GF-D8 (cell line): ENCODE measurements at places on chromosomes 16 and 17.

DNA sequence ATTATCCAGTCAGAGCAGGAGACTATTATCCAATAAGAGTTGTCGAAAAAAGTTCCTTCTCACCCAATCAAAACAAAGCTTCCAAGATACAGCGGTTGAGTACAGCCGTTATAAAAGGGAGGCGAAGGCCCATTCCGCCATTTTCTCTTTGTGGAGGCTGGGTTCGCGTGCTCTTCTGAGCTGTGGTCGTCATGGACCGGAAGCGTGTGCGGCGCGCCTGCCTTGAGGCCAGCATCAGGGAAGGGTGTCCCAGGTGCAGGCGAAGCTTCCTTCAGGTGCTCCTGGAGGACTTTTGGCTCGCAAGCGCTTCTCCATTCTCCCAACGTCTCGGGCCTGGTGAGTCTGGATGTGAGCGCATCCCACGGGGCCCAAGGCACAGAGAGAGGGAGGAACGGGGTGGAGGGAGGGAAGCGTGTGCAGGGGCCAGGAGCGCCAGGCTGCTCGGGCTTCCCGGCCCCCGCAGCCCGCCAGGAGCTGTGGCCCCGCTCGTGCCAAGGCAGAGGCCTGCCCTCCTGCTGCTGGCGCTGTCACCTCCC lies 99.2 kb downstream of the GOSR1 start:
- DNase-seq: no peak

DNA sequence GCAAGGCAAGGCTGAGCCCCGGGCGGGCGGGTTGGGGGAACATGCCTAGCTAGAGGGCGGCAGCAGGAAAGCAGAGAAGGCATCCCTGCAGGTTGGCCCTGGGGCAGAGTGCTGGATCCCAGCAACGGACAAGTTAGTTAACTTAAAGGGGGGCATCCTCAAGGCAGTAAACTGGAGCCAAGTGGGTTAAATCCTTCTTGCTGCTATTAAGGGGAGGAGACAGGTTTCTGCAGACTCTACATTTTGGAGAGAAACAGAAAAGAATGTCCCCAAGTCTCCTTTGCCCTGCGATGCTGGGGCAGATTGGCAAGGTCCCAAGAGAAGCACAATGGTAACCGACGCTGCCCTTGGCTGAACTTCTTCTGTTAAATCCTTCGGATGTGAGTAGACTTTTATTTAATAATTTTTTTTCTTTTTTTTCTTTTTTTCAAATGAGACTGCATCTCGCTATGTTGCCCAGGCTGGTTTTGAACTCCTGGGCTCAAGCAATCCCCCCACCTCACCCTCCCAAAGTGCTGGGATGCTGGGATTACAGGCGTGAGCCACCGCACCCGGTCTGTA lies 14.0 kb downstream of the ATP5PD start:
- no peak for DNase-seq

DNA sequence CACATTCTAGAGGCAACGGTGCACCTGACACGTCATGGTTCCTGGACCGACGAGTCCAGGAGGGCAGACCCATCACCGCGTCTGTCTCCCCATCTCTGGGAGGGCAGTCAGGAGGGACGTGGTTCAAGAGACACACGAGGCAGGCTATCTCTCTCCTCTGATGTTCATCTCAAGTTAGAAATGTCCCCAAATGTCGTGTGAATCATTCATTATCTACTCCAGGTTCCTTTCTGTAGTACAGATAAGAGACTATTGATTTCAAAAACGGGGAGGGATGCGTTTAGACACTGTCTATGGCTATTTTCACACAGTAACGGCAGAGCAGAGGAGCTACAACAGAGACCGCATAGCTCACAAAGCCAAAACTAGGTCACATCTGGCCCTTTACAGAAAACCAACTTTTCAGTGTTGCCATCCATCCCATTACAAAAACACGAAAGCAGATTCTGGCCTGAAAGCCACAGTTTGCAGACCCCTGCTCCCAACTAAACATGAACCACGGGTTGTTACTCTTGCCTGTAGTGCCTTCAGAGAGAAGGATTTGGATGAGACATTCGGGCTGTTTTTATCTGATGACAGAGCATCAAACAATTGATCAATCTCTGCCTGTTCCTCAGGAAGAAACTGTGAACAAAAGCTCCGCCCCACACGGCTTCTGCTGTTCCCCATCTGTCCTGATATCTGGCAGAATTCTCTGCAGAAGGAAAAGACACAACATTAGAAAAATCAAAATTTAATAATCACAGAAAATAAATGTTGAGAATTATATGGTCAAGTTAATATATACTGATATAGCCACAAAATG lies 6.8 kb downstream of the MEAK7 start:
- DNase-seq: no peak

DNA sequence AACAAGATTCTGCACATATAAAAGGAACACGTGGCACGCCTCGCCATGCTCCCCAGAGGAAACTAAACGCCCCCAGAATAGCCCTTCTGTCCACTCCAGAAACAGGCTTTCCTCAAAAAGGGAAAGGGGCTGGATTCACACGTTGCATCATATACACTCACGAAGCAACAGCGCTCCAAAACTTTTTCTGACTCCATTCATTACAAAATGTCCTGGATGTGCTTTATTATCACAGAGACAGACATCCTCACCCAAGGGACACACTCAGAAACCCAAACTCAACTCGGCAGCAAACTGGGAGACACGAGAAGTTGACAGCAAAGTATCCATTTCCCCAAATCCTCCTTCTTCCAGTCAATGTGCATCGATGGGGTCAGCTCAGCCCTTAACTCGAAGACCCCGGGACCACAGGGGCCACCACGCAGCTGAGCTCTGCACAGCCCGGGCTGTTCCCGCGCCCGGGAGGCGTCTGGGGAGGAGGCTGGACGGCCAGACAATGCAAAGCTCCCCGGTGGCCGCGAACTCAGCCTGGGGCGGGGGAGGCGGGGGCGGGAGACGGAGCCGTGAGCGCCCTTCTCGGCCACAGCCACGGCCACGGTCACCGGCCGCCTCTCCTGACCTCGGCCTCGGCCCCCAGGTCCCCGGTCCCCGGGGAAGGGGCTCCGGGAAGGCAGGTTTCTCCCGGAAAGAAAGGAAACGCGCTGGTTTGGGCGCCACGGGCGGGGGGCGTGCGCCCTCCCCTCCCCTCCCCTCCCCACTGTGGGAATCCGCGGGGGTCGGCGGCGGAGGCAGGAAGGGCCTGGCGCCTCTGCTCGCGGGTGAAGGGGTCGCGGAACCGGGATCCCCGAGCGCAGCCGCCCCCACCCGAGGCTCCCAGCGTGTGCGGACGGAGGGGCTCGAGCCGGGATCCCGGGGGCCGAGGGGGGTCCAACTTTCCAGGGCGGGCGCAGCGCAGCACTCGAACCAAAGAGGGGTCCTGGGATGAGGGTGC lies 1.2 kb downstream of the NXN start:
- DNase-seq: no peak

- DNase-seq: no peak
Observed at GRCh38 chr16:81695321-81696165, 83.5 kb upstream of the PLCG2 start.

DNA sequence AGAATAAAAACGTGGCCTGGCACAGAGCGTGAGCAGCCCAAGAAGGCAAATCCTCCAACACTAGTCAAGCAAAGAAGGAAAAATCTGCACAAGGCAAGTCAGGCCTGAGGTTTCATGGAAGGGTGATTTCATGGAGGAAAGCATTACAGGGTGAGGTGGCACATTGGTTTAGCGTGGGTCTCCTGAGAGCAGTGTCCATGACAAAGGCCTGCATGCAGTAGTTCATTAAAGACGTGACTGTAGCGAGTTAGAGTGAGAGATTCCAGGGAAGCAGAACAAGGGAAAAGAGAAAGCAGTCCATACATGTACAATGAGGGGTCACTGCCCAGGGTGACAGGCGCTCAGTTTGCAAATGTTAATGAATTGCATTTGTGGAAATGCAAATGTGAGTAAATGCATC lies 285.0 kb upstream of the ERCC4 start:
- DNase-seq: no peak

GRCh38 chr16:49986351-49987124 lies 38.5 kb upstream of the CNEP1R1 start:
- no peak for DNase-seq

GRCh38 chr17:58533616-58534188 lies 19.3 kb upstream of the MTMR4 start:
- DNase-seq: no peak

DNA sequence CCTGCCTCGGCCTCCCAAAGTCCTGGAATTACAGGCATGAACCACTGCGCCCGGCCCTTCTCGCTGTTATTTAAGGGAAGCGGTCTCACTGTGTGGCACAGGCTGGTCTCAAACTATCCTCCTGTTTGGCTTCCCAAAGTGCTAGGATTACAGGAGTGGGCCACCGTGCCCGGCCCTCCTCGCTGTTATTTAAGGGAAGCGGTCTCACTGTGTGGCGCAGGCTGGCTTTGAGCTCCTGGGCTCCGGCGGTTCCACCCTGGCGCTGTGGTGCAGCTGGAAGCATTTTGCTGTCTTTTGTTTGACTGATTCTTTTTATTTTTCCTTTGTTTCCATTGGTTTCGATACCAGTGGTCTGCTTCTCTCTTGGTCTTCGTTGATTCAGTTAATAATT lies 40.7 kb downstream of the FOXK2 start:
- no peak for DNase-seq

- peak; percentile 17 for DNase-seq
Observed at GRCh38 chr16:20300312-20301097, 26.8 kb downstream of the GP2 start.

DNA sequence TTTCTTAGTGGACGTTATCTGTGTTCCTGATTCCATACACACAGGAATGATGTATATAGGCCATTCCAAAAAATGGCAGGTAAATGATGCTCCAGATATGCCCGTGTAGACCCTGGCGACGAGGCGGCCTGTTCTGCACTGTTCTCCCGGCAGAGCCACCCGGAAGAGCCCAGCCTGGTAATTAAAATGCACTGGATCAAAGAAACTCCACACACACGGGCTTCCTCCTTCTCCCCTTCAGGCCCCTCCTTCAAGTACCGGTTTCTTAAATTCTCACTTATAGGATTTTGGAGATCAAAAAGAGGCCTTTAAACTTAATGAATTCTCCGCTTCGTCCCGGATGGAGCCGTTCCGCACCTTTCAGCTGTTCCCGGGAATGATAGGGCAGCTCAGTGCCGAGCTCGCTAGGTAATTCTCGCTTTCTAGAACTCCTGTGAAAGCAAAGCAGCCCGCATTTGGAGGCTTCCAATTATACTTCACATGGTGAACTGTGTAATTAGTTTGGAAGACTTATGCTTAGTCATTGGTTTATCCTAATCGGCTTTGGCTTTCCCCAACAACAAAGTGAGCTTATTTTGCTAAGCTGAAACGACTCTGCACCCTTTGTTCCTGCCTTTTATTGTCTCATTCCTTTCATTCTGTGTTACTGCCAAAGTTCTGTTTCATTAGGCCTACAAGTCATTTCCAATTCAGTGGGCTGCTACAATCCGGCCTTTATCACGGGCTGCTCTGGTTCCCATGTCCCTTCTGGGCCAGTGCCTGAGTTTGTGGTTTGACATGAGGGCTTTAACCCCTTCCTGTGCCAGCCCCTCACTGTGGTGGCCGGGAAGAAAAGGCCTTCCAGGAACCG lies 150.0 kb downstream of the MSI2 start:
- no peak for DNase-seq

DNA sequence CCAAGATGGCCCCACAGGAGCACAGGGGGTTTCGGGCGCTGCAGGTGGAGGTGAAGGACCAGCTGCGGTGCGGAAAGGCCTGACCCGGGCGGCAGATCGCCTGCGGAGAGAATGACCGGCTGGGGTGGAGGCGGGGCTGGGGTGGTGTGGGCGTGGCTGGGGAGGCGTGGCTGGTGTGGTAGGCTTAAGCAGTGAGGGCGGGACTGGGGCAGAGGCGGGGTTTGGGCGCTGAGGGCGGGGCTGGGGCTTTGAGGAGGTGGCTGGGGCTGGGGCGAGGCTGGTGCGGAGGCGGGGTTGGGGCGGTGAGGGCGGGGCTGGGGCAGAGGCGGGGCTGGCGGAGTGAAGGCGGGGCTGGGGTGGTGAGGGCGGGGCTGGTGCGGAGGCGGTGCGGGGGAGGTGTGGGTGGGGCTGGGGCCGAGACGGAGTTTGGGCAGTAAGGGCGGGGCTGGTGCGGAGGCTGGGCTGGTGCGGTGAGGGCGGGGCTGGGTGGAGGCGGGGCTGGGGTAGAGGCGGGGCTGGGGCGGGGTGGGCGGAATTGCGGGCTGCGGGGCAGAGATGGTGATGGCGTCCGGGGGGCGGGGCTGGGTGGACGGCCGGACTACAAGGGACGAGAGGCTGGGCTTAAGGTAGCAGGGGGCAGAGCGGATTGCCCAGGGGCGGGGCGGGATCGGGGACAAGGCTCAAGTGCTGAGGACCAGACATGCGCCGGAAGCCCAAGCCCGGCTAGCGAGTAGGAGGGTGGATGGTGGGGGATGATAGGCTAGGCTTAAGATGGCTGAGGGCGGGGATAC lies 9.9 kb upstream of the GSDMA start:
- DNase-seq: peak; percentile 42

- peak; percentile 31 for DNase-seq
Observed at GRCh38 chr17:42153919-42154742, 658 bp downstream of the RAB5C start.
